ENCODE measurements at places on chromosomes 5 and 9.

- no peak for DNase-seq
Observed at GRCh38 chr5:154140381-154140780, 50.2 kb upstream of the GALNT10 start.

DNA sequence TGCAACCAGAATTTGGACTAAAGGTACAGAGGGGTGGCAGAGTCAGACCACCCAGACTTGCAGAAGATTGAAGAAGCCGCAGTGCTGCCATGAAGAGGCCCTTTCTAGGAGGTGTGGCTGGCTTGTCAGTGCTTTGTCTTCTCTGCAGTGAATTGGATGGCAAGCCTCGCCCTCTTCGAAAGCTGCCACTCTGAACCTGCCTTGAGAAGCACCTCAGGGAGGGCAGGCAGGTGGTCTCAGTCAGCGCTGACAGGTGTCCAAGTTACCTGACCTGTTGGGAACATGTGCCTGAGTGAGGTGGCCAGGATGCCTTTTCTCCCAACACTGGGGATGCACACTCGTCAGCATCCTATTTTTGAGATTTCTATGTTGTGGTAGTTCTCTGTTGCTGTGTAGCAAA lies 6.2 kb downstream of the TENT4A start:
- no peak for DNase-seq

- DNase-seq = no peak
Observed at GRCh38 chr5:146945617-146946084, 67.1 kb upstream of the PPP2R2B start.

DNA sequence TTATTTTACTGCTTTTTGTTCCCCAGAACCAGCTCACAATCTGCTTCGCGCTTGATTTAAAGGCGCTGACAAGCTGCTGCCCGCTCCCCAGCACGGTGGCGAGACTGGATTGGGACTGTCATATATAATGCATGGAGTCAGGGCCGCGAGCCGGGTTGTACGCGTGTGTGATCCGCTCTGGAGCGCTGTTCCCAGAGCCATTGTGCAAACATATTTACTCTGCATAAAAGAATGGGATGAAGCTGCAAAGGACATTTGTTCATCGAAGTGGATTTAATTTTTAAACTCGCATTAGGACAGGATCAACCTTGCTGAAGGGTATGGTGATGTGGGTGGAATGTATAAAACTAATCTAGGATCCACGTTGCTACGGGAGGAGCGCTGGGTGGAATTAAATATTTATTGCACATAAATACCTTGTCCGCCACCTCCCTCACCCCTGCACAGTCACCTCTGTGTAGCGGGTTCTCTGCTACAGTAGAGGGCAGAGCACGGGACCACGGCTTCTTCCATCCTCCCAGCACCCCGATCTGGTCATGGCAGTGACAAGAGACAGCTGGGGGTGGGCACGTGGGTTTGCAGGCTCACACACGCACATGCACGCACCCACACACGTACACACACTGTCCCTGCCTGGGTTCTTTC lies 18.1 kb upstream of the FCN1 start:
- DNase-seq = no peak

GRCh38 chr5:127839072-127839471 lies 135.9 kb downstream of the CCDC192 start:
- DNase-seq = no peak

GRCh38 chr5:134113902-134114875 lies at the start of gene TCF7:
TCF7 (plus strand) TSS chr5:134114681; CDS start chr5:134114907, 226 bp downstream.
- no peak for DNase-seq

DNA sequence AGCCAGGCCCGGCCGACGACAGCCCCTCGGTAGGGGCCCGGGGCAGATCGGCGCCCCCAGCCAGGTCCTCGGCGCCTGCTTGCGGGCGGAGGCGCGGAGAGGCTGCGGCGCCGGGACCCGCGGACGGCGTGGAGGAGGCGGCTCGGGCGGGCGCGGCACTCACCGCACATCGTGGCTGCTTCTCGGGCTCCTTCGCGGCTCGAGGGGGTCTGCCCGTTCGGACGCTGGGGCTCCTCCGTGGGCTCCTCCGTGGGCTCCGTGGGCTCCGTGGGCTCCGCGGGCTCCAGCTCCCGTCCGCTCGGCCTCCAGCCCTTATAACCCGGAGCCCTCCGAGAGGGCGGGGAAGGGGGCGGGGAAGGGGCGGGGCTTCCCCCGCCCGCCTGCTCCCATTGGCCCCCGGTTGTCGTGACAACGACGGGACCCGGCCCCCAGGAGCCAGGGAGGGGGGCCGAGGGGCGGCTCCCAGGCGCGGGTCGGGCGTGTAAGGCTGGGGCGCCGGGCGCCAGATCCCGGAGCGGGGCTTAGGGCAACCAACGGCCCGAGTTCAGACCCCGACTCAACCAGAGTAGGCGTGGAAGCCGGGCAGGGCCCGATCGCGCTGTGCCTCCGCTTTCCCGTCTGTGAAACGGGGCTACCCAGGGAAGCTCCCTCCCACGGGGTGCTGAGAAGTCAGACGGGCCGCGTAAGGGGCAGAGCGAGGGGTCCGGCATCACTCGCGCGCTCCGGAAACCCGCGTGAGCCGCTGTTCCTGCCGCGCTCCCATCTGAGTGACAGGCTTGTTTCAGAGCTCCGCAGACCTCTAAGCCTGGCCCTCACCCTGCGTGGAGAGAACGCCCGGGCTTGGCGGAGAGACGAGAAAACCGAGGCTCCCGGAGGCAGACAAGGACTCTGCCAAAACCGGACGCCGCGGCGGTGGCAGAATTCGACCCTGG lies at the start of gene GFPT2:
Gene GFPT2 (minus strand): TSS at position 289 of the 932 bp plus-strand sequence. CDS start 119 bp downstream, at position 170.
- no peak for DNase-seq

GRCh38 chr5:112372543-112372942 lies 46.5 kb downstream of the EPB41L4A start:
- DNase-seq = no peak

GRCh38 chr9:115804206-115804605 lies 349.4 kb upstream of the PAPPA start:
- no peak for DNase-seq

DNA sequence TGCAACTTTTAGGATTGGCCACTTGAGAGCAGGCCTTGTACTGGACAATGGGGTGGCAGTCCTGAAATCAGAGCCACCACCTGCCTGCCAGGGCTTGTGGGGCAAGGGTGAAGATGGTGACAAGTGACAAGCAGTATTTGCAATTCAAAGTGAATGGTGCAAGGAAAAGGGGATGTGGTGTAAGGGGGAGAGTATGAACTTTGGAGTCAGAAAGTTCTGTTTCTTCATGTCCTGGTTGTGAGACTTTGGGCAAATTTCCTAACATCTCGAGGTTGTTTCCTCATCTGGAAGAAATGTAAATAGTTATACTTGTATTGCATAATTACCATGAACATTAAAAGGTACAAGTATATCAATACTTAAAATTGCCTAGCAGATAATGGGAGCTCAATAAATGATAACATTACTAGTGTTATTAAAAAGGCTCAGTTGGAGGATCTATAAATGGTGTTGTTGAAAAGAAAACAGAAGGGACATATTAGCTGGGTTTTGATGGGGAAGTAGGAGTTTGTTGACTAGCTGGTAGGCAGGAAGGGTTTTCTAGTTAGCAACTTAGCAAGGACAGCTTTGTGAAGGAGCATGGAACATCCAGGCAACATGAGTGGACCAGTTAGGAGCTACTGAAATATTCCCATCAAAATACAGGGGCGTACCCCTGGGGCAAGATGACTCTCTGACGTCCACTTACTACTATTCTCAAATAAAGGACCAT lies 21.3 kb upstream of the MEGF9 start:
- DNase-seq = no peak

DNA sequence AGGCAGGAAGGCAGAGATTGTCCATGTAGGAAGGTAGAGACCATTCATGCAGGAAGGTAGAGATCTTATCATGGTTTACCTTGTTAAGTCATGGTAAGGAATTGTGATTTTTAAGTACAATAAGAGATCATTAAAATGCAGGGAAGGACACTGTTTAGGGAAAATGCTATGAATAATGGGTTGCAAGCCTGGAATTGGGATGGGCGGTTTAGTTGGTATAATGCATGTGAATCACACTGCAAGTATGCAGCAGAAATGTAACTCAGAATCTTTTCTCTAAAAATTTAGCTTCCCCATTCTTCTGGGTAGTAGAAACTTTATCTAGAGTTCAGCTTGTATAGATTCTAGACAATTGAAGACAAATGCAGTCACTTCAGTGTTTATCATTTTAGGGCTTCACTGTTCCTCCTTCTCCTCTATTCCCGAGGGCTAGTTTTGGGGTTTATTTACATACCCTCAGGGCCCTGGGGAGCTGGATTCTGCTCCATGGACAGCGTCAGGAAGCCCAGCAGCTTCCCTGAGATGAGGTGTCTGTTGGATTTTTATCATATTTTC lies 212.0 kb downstream of the SREK1 start:
- no peak for DNase-seq

- no peak for DNase-seq
Observed at GRCh38 chr9:95261890-95262289, 55.6 kb downstream of the FANCC start.
